Activated naive CD4-positive, alpha-beta T cell treated with anti-CD3 and anti-CD28 coated beads, Interleukin-2, amount 10 ng/mL, durations not matched to agents 7 days and 5 days (primary cell): ENCODE measurements at places on chromosomes 11 and 22.

- H3K4me1 ChIP-seq = no peaks in the 10 kb centered on the region
- no peak overlapping the region for H3K4me3 ChIP-seq
- DNase-seq = no peak
- H3K27ac ChIP-seq = no peak overlapping the region
- no peaks in the 10 kb centered on the region for H3K27me3 ChIP-seq
These were observed 682.6 kb downstream of the KCNA4 start for GRCh38 chr11:29333993-29334775.

- no peaks in the 10 kb centered on the region for H3K4me1 ChIP-seq
- H3K36me3 ChIP-seq = no peaks in the 10 kb centered on the region
- H3K27ac ChIP-seq = no peak overlapping the region
- DNase-seq = no peak
These were observed 10.5 kb downstream of the FGF3 start for GRCh38 chr11:69808667-69809086.

- H3K4me3 ChIP-seq = no peak overlapping the region
- DNase-seq = no peak
- H3K27me3 ChIP-seq = no peaks in the 10 kb centered on the region
- no peaks in the 10 kb centered on the region for H3K4me1 ChIP-seq
- no peaks in the 10 kb centered on the region for H3K36me3 ChIP-seq
- H3K27ac ChIP-seq = no peak overlapping the region
These were observed 10.7 kb upstream of the LIPT2 start for GRCh38 chr11:74504100-74504691.

GRCh38 chr11:118659314-118659952, 20.0 kb downstream of the TREH start:
- no peaks in the 10 kb centered on the region for H3K36me3 ChIP-seq
- peak; percentile 95 for DNase-seq
- no peak overlapping the region for H3K4me3 ChIP-seq

- H3K36me3 ChIP-seq = no peaks in the 10 kb centered on the region
- H3K4me1 ChIP-seq = no peaks in the 10 kb centered on the region
- no peak overlapping the region for H3K4me3 ChIP-seq
- no peak overlapping the region for H3K27ac ChIP-seq
- no peak for DNase-seq
These were observed 90.9 kb downstream of the NAV2 start for GRCh38 chr11:19803506-19803998.

GRCh38 chr11:73168925-73169579, 26.9 kb upstream of the FCHSD2 start:
- H3K4me1 ChIP-seq = peaks cover 4% of the 10 kb centered on the region
- no peaks in the 10 kb centered on the region for H3K36me3 ChIP-seq
- no peak for DNase-seq
- H3K27me3 ChIP-seq = peaks cover 31% of the 10 kb centered on the region
- H3K27ac ChIP-seq = no peak overlapping the region

DNA sequence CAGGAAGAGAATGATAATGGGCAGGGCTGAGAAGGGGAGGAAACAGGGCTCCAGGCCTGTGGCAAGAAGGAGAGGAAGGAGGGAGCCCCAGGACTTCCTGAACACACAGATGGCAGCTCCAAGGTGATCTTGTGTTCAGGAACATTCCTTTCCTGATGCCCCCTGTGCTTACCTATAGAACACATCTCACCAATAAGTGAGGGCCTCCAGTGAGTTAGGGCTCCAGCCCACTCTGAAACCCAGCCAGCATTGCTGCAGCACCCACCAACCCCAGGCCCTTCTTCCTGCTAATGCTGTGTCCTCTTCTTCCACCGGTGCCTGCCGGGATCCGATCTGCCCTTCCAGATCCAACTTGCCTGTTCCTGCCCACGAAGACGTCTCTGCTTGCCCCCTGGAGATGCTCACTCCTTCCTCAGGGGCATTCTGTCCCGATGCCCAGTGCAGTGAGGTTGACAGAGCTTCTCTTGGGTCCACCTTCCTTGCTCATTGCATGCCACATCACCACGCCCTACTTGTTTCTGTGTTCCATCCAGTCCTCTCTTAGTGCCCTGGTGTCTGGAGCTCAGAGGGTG, 17.4 kb downstream of the ANKK1 start:
- no peak overlapping the region for H3K4me3 ChIP-seq
- H3K4me1 ChIP-seq = no peaks in the 10 kb centered on the region
- no peak for DNase-seq
- H3K27me3 ChIP-seq = peaks cover 4% of the 10 kb centered on the region

GRCh38 chr11:57430952-57431351, 4.0 kb upstream of the SLC43A3 start:
- peaks cover 26% of the 10 kb centered on the region for H3K27me3 ChIP-seq
- peaks cover 16% of the 10 kb centered on the region for H3K4me1 ChIP-seq
- no peak overlapping the region for H3K27ac ChIP-seq
- DNase-seq = no peak

- DNase-seq = no peak
- peaks cover 42% of the 10 kb centered on the region for H3K4me1 ChIP-seq
- H3K27me3 ChIP-seq = peaks cover 34% of the 10 kb centered on the region
- peak overlapping the region; percentile 37 for H3K4me3 ChIP-seq
- H3K27ac ChIP-seq = no peak overlapping the region
These were observed 620 bp downstream of the EFEMP2 start for GRCh38 chr11:65871811-65872548.

DNA sequence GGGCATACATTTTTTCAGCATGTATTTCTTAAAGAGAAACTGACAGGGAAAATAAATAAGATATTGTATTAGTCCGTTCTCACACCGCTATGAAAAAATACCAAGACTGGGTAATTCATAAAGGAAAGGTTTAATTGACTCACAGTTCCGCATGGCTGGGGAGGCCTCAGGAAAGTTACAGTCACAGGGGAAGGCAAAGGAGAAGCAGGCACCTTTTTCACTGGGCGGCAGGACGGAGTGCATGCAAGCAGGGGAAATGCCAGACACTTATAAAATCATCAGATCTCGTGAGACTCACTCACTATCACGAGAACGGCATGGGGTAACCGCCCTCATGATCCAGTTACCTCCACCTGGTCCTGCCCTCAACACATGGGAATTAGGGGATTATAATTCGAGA, 44.2 kb downstream of the PPFIA1 start:
- H3K27me3 ChIP-seq = no peaks in the 10 kb centered on the region
- no peak overlapping the region for H3K27ac ChIP-seq
- H3K36me3 ChIP-seq = peaks cover 7% of the 10 kb centered on the region
- no peak for DNase-seq
- no peak overlapping the region for H3K4me3 ChIP-seq
- H3K4me1 ChIP-seq = peaks cover 11% of the 10 kb centered on the region

GRCh38 chr22:23289851-23290724, 109.8 kb downstream of the BCR start:
- H3K36me3 ChIP-seq = peaks cover 41% of the 10 kb centered on the region
- H3K27ac ChIP-seq = peak overlapping the region; percentile 52
- no peak overlapping the region for H3K4me3 ChIP-seq
- no peaks in the 10 kb centered on the region for H3K27me3 ChIP-seq
- no peaks in the 10 kb centered on the region for H3K4me1 ChIP-seq

- no peaks in the 10 kb centered on the region for H3K36me3 ChIP-seq
- H3K27ac ChIP-seq = no peak overlapping the region
- peaks cover 35% of the 10 kb centered on the region for H3K27me3 ChIP-seq
- no peak overlapping the region for H3K4me3 ChIP-seq
- H3K4me1 ChIP-seq = no peaks in the 10 kb centered on the region
- no peak for DNase-seq
These were observed 59.7 kb downstream of the SPON1 start for GRCh38 chr11:14022251-14022650.

DNA sequence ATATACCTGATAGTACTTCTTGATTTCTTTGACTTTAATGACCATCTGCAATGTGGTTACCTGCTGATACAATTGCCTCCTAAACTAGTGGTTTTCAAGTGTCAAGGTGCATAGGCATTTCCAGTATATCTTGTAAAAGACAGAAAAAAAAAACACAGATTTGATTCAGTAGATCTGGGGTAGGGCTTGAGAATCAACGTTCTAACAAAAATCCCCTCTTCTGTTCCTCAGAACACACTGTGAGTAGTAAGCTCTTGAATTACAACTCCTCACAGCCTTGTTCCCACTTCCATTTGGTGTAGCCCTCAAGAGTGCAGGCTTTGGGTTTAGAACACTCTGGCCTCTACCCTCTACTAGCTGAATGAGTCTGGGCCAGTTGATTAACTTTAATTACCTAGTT, 78.0 kb upstream of the CTSC start:
- no peak for DNase-seq
- H3K4me1 ChIP-seq = peaks cover 78% of the 10 kb centered on the region
- peaks cover 16% of the 10 kb centered on the region for H3K36me3 ChIP-seq
- peak overlapping the region; percentile 48 for H3K4me3 ChIP-seq
- H3K27me3 ChIP-seq = no peaks in the 10 kb centered on the region

DNA sequence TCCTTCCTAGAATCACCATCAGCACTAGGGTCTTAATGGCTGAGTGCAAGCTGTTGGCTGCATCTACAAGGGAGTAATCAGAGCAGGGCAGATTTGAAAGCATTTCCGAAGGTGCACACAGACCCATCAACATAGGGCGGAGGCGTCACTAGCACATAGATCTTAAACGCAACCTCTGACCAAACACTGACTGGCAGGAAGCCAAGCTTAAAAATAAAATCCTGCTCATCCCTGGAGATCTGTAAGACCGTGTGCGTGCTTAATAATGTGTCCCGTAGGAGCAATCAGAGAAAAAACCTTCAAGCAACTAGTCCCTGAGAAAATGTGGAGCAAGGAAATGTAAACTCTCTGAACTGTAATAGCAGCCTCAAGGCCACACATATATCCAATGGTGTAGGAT, 470.5 kb downstream of the ETS1 start:
- no peak for DNase-seq
- H3K27me3 ChIP-seq = peaks cover 5% of the 10 kb centered on the region
- no peaks in the 10 kb centered on the region for H3K4me1 ChIP-seq
- no peaks in the 10 kb centered on the region for H3K36me3 ChIP-seq
- H3K27ac ChIP-seq = no peak overlapping the region
- H3K4me3 ChIP-seq = no peak overlapping the region

GRCh38 chr11:9739123-9739900, 75.4 kb downstream of the SWAP70 start:
- no peaks in the 10 kb centered on the region for H3K27me3 ChIP-seq
- H3K4me3 ChIP-seq = no peak overlapping the region
- peaks cover 17% of the 10 kb centered on the region for H3K4me1 ChIP-seq

- H3K27ac ChIP-seq = peak overlapping the region; percentile 76
- H3K4me3 ChIP-seq = peak overlapping the region; percentile 81
- peaks cover 38% of the 10 kb centered on the region for H3K27me3 ChIP-seq
- H3K36me3 ChIP-seq = no peaks in the 10 kb centered on the region
These were observed 1.6 kb downstream of the APLP2 start for GRCh38 chr11:130071211-130071712.

GRCh38 chr11:11381471-11382105, 28.5 kb upstream of the CSNK2A3 start:
- H3K27me3 ChIP-seq = peaks cover 4% of the 10 kb centered on the region
- no peak overlapping the region for H3K27ac ChIP-seq
- no peak for DNase-seq
- no peaks in the 10 kb centered on the region for H3K36me3 ChIP-seq

DNA sequence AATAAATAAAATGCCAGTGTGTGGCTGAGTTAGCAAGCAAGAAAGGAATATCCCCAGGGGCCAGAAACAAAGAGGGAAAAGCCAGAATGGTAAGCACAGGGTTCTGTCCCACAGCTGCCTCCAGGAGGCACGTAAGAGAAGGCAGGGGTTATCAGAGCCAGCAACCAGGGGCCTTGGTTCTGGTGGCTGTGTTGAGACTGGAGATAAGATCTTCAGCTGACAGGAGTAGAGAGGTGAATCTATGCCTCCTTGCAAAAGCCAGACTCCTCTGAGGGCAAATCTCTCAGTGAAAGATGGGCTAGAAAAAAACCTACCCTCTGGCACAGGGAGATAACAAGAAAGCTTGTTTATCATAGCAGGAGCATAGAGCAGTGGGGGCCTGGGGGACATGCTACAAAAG, 29.8 kb upstream of the NFAM1 start:
- H3K4me1 ChIP-seq = no peaks in the 10 kb centered on the region
- no peak overlapping the region for H3K4me3 ChIP-seq
- H3K36me3 ChIP-seq = no peaks in the 10 kb centered on the region
- H3K27ac ChIP-seq = no peak overlapping the region

DNA sequence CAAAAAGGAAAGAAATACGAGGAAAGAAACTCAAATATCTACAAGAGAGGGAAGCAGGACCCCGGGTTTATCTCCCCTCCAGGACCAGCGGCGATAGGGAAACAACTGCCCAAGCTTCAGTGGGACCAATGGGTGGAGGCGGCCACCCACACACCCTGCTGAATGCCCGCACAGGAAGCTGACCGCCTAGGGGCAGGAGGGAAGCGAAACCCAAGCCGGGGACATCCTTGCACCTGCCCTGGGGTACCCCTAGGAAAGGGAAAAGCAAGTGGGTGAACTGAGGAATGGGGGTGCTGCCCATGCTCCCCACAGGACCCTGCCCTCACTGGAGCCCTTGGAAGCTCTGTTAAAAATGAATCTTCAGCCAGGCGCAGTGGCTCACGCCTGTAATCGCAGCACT, 27.6 kb upstream of the HMOX1 start:
- peaks cover 27% of the 10 kb centered on the region for H3K4me1 ChIP-seq
- no peak overlapping the region for H3K4me3 ChIP-seq
- H3K27ac ChIP-seq = peak overlapping the region; percentile 62
- H3K36me3 ChIP-seq = no peaks in the 10 kb centered on the region
- H3K27me3 ChIP-seq = peaks cover 55% of the 10 kb centered on the region
- DNase-seq = no peak

DNA sequence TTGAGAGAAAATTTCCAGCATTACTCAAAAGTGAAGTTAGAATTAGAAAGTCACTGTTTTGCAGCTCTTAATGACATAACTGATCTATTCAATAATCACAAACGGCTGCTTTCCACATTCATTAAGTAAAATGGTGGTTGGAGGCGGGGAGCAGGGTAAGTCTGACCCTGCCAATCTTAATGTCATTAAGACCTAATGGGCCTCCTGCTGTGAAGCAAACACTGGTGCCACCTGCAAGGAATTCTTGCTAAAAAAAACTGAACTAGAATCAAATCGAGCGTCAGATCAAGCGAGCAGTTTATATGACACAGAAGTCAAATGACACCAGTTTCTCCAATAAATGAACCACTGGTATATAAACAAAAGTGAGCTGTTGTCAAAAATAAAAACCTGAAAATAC, 351.5 kb downstream of the BRD1 start:
- H3K36me3 ChIP-seq = no peaks in the 10 kb centered on the region
- H3K27ac ChIP-seq = no peak overlapping the region
- no peak overlapping the region for H3K4me3 ChIP-seq
- no peak for DNase-seq

GRCh38 chr22:47724030-47724429, 961.6 kb downstream of the TBC1D22A start:
- H3K27me3 ChIP-seq = no peaks in the 10 kb centered on the region

GRCh38 chr11:110085255-110085838, 7.8 kb upstream of the ZC3H12C start:
- peaks cover 18% of the 10 kb centered on the region for H3K27me3 ChIP-seq
- no peak for DNase-seq
- H3K4me3 ChIP-seq = no peak overlapping the region
- no peaks in the 10 kb centered on the region for H3K36me3 ChIP-seq
